ENCODE measurements at places on chromosomes 2 and 18. TPM values are rescaled to one million over a fixed set of nuclear protein-coding genes. Genes with fewer than 3 reads are reported as not detected.

GNAL gene
- polyA plus RNA-seq = 2.7 TPM

TUBA3E gene
- not detected for polyA plus RNA-seq

PLB1 gene
- polyA plus RNA-seq = 0.64 TPM

TMEM178A gene
- polyA plus RNA-seq = 25.1 TPM

TMEM37 gene
- polyA plus RNA-seq = 1.9 TPM

TUBB6 gene
- polyA plus RNA-seq = 43.5 TPM

MAPK4 gene
- 28.3 TPM for polyA plus RNA-seq

FEV gene
- 5.9 TPM for polyA plus RNA-seq

DYTN gene
- not detected for polyA plus RNA-seq

SALL3 gene
- polyA plus RNA-seq = 4.7 TPM

SATB2 gene
- 7.2 TPM for polyA plus RNA-seq

C2orf66 gene
- not detected for polyA plus RNA-seq

SH3RF3 gene
- polyA plus RNA-seq = 2.3 TPM

KATNAL2 gene
- polyA plus RNA-seq = 8.4 TPM

IMPA2 gene
- polyA plus RNA-seq = 27.8 TPM

DUSP28 gene
- polyA plus RNA-seq = 6.3 TPM

TUBA3D gene
- polyA plus RNA-seq = 0.36 TPM

GREB1 gene
- 11.3 TPM for polyA plus RNA-seq

FSHR gene
- not detected for polyA plus RNA-seq

MATN3 gene
- 2.0 TPM for polyA plus RNA-seq

ATP5F1A gene
- polyA plus RNA-seq = 429 TPM

CPO gene
- not detected for polyA plus RNA-seq

STPG4 gene
- polyA plus RNA-seq = not detected

DHX57 gene
- 10.4 TPM for polyA plus RNA-seq

UGT1A3 gene
- not detected for polyA plus RNA-seq

TFPI gene
- 2.3 TPM for polyA plus RNA-seq

CTNNA2 gene
- 44.8 TPM for polyA plus RNA-seq

DTNA gene
- polyA plus RNA-seq = 114 TPM

MYO1B gene
- 35.7 TPM for polyA plus RNA-seq

ASB18 gene
- not detected for polyA plus RNA-seq

MAP3K20 gene
- polyA plus RNA-seq = 12.3 TPM

KIF3C gene
- 74.7 TPM for polyA plus RNA-seq

CLIP4 gene
- polyA plus RNA-seq = 5.4 TPM

ACVR1C gene
- polyA plus RNA-seq = 0.34 TPM

DYSF gene
- 41.9 TPM for polyA plus RNA-seq

AMER3 gene
- 5.7 TPM for polyA plus RNA-seq
